ENCODE measurements at places on chromosomes 12 and 14.

GRCh38 chr14:49691031-49691430 lies 1.9 kb upstream of the KLHDC1 start:
- no peak for DNase-seq

- DNase-seq, result peak; percentile 87
Observed at GRCh38 chr14:64324895-64325294, 30.7 kb upstream of the ESR2 start.

- DNase-seq, result peak; percentile 64
Observed at GRCh38 chr12:68580911-68581310, 29.8 kb upstream of the RAP1B start.

- no peak for DNase-seq
Observed at GRCh38 chr12:53977596-53978445, 3.1 kb upstream of the HOTAIR start.

DNA sequence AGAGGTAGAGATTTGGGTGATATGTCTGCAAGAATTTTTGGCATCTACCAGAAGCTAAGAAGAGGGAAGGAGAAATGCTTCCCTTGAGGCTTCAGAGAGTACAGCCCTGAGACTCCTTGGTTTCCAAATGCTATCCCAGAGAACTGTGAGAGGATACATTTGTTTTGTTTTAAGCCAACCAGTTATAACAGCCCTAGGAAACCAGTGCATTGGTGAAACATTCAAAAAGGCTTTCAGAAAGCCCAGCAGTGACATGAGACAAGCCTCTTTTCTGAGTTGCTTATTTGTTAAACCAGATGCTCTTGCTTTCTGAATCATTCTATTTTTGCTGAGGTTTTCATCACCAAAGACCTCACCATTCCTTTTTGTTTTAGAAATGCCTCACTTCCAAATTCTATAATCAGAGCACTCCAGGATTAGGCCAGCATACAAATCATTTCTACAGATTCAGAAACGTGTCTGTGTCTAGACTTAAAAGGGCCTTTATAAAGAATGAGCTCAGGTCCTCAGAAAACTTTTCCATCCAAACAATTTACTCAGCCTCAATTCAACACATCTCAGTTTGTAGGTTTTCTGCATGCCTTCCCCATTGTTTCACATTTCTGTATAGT lies 1617.8 kb upstream of the FLRT2 start:
- DNase-seq, result peak; percentile 25

DNA sequence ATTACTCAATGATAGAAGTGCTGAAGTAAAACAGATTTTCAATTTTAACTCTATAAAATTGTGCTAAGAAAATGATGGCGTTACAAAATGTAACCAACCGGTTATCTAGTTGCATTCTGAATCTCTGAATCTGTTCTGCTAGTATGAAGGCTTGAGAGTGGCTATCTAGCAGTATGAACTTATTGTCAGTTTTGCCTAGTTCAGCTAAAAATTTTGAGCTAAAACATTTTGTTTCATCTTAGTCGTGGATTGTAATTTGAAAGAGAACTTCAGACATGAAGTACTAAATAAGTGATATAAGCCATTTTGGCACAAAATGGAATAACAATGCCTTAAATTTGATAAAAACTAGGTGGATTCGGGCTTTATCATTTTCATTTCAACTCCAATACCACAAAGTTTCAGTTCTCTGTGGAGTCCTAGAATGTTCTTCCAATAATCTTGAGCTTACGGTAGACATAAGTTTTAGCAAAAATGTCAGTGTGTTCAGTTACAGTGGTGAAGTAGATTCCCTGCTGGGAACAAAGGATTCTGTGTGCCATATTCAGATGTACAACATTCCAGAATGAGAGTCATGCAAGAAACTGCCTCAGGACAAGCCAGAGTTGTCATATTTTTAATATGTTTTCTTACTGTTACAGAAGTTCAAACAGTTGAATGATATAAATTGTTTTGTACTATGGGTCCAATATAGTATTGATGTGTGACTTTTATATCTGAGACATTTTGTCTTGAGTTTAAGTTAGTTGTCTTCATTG lies 28.1 kb downstream of the ATP6V1D start:
- DNase-seq, result peak; percentile 32

- DNase-seq, result no peak
Observed at GRCh38 chr14:75457648-75458165, 29.9 kb downstream of the JDP2 start.

- DNase-seq, result no peak
Observed at GRCh38 chr12:76964784-76965571, 86.2 kb upstream of the CSRP2 start.

GRCh38 chr14:24231263-24232120 lies 675 bp downstream of the NEDD8 start:
- DNase-seq, result no peak

GRCh38 chr14:78141590-78141989 lies 28.6 kb upstream of the NRXN3 start:
- no peak for DNase-seq

DNA sequence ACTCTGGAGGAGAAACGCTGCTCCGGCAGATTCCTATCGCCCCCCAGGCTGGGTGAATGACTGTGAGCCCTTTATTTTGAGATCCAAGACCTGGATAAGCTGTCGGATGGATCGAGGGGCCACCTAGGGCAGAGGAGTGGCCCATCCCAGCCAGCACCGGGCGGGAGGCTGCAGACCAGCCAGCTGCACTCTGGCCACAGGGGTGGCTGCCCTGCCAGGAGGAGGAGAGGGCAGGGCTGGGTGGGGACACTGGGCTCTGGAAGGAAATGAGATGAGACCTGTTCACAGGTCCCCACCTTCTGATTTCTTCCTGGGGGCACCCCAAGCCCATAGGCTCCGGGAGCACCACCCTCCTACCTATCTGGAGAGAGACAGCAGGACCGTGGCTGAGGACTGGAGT lies 140.0 kb downstream of the PIWIL1 start:
- DNase-seq, result no peak

DNA sequence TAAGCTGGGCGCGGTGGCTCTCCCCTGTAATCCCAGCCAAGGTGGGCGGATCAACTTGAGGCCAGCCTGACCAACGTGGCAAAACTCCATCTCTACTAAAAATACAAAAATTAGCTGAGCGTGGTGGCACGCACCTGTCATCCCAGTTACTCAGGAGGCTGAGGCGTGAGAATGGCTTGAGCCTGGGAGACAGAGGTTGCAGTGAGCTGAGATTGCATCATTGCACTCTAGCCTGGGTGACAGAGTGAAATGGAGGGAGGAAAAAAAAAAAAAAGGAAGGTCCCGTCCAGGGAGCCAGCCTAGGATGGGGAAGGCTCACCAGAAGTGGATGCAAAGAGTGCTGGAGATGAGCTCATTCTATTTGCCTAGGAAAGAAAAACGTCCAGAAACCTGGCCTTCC lies 1.9 kb upstream of the CD27 start:
- no peak for DNase-seq

DNA sequence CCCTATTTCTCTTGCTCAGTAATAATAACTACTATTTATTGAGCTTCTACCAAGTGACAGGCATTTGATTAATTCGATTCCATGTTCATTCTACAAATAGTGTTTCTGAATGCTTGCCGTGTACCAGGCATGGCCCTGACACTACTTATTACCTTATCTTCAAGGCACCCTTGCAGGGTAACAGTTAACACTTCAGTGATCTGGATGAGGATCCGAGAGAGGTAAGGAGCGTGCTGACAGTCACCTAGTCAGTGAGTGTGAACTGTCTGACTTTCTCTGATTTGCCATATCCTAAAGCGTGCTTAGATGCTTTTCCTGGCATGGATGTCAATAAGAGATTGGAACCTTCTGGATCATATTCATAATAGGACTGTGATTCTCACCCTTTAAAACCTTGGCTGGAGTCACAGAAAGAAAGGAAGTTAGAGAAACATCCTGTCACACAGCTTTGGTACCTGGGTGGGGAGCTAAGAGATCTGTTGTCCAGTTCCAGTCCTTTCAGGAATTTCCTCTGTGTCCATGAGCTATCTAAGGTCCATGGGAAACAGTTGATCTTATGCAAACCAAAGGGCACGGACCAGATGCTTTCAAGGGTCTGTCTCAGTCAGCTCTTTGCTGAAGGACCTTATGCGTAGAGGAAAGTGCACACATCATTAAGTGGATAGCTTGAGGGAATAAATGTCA lies 54.8 kb downstream of the PPFIBP1 start:
- no peak for DNase-seq

DNA sequence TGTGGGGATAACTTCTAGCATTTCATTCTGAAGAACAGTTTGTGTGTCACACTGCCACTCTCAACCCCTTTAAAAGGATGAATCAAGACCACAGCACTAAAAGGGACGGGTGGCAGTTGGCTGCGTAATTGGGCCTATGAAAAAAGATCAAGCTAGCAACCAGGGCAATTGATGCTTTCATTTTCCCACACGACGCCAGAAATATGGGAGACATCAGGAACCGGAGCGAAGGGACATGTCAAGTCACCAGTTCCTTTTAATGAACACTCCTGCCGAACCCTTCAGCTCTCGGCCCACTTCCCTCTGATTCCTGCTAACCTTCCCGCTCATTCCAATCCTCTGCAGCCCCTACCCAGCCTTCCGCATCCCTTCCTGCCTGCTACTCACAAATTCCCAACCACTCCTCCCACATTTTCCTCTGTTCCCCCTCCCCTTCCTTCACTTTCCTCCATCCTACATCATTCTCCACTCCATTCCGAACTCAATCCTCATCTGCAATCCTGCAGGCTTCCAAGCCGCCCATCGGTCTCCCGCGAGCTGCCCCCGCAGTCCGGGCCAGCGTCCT lies 753 bp downstream of the CSRNP2 start:
- DNase-seq, result peak; percentile 40

GRCh38 chr12:41552588-41552987 lies 364.5 kb downstream of the PDZRN4 start:
- DNase-seq, result peak; percentile 3

DNA sequence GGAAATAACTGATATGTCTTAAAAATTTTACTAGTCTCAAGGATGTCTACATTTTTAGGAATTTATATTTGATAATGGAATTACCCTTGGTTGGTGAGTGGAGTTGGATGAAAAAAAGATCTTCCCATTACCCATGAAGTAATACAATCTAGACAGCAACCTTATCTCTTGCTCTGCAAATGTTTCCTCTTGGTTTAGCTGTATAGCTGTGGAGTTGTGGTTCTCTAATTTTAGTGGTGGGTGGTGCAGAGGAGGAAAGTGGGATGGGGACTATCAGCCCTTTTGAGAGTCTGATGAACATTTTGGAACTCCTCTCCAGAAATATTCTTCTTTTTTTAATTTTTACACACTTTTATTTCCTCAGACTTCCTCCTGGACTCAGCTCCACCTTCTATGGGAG lies 17.1 kb downstream of the SPX start:
- DNase-seq, result no peak
